Fibroblast of the aortic adventitia (primary cell): ENCODE measurements at places on chromosomes 5 and 9.

DNA sequence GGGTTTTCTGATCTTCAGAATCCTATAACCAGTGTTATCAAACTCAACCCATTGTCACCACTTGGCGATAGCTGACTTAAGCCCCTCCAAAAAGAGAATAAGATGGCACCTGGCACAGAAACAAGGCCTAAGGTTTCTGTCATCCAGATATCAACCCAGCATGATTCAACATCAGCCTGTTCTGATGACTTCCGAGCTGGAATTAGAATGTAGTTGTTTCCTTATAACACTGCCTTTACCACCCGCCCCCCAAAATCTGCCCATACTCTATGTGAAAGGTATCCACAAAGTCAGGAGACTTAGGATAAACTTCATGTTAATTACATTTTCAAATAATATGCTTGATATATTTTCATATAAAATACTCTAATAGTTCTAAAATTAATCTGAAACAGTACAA, 5.2 kb downstream of the KLF9 start:
- peak; percentile 51 for DNase-seq

GRCh38 chr5:56833325-56833724, 18.0 kb downstream of the MAP3K1 start:
- no peak for DNase-seq

DNA sequence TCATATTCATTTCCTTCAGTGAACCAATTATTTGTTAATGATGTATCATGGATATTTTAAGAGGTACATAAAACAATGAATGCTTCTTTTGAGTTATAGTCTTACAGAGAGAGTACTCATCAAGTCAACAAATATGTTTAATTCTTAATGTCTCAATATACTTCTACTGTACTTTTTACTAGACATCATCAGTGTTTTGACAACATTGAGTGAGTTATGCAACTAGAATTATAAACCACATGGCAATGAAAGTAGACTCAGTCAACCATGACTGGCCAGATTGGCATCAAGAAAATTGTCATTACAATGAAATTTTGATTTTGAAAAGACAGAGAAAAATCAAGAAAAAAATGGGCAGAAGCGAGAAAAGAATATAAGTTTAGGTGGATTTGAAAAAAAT, 1248.1 kb upstream of the CDH18 start:
- DNase-seq: no peak

DNA sequence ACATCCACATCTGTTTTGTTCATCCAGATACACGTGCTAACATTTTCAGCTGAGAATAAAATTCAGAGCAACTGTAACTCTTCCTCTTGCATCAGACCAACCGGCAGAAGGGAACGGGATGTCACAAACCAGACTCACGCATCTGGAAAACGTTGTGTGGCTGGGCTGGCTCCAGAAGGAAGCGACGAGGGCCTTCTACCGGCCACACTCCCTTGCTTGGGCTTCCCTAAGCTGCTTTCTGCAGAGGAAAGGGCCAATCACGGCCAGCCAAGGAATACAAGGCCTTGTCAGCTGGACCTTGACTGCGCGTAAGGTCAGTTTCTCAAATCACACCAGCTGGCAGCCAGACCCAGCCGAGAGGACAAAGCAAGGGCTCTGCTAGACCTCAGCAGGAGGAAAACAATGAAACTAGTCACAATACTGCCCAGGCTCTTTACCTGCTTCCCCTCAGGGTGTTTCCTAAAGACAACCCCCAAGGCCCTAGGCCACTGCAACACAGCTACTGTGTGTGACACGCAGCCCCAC, 106.1 kb downstream of the THBS4 start:
- peak; percentile 49 for DNase-seq

- DNase-seq: no peak
These were observed 346 bp downstream of the ATOX1 start for GRCh38 chr5:151758141-151758429.

DNA sequence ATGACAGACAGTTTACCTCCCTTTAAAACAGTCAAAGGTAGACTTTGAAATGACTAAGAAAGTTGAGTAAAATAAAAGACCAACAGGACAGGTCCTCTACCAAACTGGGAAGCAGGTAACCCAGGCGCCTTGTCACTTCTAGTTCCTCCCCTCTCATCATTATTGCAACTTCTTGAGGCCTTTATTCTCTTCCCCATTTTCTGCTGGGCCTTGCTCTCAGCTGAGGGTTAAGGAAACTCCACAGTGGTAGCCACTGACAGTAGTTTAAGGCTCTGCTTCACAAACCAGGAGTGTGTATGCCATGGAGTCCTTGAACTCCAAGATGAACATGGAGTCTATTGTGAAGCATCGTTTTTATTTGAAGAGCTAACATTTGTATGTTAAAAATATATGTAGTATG, 36.9 kb upstream of the TCERG1 start:
- no peak for DNase-seq

DNA sequence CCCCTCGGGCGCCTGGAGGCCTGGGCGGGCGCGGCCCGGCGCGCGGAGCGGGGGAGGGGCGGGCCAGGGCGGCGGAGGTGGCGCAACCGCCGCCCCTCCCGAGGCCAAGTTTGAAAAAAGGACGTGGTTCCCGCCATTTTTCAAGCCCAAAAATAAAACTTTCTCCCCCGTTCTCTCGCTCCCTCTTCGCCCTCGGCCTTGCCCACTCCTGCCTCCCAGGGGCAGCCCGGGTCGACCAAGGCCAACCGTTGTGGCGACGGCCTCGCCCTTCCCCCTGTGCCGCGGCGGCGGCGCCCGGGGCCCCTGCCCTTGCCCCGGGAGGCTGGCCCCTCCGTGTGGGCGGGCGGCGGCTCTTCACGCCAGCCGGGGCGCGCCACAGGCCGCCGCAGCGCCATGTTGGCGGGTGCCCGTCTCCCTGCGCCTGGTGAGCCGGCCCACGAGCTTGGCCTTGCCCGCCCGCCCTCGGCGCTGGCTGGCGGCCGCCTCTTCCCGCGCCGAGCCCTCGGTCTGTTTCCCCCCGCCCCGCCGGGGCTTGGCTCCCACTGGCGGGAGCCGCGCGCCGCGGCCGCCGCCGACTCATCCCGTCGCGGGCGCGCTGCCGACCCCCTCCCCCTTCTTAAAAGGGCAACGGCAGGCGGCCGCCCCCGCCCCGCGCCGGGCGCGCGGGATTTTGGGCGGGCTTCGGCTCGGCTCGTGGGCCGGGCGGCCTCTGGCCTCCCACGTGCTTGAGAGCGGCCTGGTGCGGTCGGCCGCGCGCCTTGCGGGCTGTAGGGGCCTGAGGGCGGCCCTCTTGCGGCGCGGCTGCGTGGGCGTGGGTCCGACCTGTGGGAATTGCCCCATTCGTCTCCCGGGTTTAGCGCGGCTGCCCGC, 1.3 kb downstream of the ANP32B start:
- peak; percentile 74 for DNase-seq

- DNase-seq: peak; percentile 94
These were observed 5.3 kb downstream of the KLF4 start for GRCh38 chr9:107484117-107484723.

- DNase-seq: peak; percentile 54
These were observed 482 bp downstream of the NFIB start for GRCh38 chr9:14313378-14313940.

GRCh38 chr5:93010037-93010436, 571.0 kb downstream of the NR2F1-AS1 start:
- no peak for DNase-seq

DNA sequence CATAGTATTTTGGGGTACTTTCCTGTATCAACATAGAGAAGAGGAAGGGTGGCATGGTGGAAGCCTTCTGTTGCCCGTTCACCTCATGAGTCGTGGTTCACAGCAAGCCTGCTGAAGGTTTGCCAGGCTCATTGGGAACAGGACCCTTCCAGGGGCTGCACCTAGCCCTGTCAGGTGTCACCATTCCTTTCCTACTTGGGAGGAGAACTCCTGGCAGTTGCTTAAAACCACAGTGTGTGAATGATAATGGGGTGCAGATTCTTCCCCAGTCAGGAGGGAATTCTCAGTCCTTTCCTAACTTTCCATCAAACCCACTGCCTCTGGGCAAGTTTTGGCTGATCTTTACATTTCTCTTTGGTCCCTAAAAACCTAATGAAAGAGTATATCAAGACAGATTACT, 99.4 kb upstream of the CTNND2 start:
- no peak for DNase-seq

GRCh38 chr5:81650987-81651386, 99.9 kb downstream of the SSBP2 start:
- no peak for DNase-seq

- DNase-seq: no peak
These were observed 249.7 kb upstream of the DAB2 start for GRCh38 chr5:39674209-39675082.

DNA sequence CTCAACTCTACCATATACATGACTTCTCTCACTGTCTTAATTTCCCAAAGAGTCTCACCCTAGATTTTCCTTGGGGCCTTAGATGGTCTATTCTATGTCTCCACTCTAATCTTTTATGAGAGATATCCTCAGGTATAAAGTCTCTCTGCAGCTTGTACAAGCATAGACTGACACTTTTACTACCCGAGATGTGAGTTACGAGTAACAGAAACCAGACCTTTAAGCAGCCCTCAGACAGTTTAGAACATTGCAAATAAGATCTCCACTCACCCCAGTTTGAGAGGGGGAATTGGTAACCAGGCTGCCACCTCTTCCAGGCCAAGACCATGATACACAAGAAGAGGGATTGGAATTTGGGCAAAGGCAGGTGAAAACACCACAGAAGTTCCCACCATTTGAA, 542.5 kb downstream of the TLE4 start:
- DNase-seq: no peak

DNA sequence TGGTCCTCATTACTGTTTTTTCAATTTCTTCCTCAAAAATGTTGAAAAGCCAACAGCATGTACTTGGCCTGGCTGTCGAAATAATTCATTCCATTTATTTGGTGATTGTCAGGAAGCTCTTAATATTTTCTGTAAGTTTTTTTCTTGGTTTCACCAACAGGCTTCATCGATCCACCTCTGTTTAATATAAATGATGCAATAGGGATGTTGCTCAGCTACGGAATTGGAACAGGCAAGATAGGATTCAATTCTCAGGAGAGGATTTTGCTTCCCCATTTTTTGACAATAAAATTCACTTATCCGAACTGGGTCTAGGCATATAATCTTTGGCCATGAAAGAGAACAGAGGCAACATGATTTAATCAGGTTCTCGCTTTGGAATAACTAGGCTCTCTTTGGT, 30.8 kb downstream of the C5 start:
- no peak for DNase-seq

DNA sequence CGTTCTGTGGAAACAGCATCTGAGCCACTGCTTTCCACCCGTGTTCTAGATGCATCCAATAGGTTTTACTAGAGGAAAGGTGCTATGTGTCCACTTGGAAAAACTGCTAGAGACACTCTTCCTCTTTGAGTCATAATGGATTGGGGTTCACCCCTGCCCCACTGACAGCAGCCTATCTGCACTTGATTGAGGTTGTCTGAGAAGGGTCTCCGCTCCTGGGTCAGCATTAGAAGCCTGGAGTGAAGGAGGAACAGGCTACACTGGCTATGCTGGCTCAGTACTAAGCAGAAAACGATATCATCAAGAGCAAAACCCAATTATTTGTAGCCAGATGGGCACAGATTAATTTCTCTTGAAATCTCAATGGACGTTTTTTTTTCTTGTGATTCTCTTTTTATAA, 152.6 kb upstream of the IQGAP2 start:
- no peak for DNase-seq

DNA sequence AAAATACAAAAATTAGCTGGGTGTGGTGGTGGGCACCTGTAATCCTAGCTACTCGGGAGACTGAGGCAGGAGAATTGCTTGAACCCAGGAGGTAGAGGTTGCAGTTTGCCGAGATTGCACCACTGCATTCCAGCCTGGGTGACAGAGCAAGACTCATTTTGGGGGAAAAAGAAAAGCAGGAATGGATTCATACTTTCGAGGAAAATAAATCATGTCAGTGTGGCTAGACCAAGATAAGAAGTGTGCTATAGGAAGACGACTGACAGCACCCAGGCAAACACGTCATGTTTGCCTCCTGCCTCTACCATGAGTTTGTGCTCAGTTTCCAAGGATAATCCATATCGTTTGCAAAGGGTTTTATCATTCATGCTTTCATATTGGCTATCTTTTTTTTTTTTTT, 19.3 kb upstream of the ATOSB start:
- DNase-seq: no peak

- DNase-seq: no peak
These were observed 79.9 kb upstream of the BARHL1 start for GRCh38 chr9:132502480-132502879.

- no peak for DNase-seq
These were observed 118.9 kb downstream of the PDZD2 start for GRCh38 chr5:31757806-31758205.

GRCh38 chr9:135288054-135288453, 191.5 kb upstream of the PPP1R26 start:
- DNase-seq: no peak

DNA sequence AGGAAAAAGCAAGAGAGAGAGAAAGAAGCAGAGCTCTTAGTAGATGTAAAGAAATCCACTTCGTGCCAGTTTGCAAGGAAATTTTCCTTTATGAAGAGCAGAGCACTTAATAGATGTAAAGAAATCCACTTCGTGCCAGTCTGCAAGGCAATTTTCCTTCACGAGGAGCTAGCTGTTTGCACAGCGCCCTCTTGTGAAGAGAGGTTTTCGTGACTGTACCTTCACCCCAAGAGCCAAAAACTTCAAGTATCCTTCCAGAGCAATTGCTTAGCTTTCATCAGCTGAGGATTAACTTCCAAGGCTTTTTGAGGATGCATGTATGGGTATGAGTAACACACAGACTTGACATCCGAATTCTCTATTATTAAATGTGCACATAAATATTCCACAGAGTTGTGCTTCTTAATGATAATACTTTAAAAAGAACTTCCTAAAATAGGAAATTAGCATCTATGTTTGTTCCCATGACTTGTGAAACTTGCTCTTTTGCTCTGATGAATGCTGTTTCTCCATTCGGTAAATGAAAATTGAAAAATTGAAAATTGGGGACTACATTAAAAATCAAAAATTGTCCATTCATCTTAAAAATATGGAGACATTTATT, 525.6 kb downstream of the PDE4D start:
- peak; percentile 77 for DNase-seq

GRCh38 chr5:80140496-80140895, 105.3 kb downstream of the THBS4 start:
- DNase-seq: no peak

DNA sequence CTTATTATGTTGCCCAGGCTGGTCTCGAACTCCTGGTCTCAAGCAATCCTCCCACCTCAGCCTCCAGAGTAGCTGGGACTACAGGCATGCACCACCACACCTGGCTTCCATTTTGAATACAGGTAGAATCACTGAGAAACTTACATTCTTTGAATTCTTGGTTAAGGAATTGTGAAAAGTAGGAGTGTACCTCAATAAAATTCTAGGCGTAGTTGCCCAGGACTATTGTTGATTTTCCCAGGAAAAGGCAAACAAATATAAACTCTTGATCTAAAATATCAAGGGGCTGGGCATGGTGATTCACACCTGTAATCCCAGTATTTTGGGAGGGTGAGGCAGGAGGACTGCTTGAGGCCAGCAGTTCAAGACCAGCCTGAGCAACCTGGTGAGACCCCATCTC, 16.8 kb upstream of the DMXL1 start:
- no peak for DNase-seq

- DNase-seq: no peak
These were observed 35.4 kb downstream of the DAP start for GRCh38 chr5:10725636-10726035.
